Stimulated activated CD8-positive, alpha-beta memory T cell treated with anti-CD3 and anti-CD28 coated beads, Interleukin-7, amount 100 ng/mL, for 4 hours (primary cell): ENCODE measurements at places on chromosomes 3 and 15.

DNA sequence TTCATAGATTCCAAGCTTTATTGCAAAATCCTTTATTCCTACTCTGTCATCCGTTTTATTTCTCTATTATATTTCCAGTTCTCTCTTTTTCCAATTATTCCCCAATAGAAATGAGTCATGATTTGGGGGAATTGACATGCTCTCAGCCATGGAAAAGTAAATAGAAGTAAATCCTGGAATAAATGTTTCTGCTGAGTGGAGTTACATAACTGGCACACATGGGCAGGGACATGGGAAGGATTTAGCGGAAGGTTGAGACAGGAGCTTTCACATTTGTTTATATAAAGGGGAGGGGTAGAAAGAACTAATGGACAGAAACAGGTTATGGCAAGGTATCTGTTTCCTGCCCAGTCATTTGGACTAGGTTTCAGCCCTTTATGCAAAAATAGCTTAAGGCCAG lies 221.6 kb downstream of the PLOD2 start:
- no peak for DNase-seq

DNA sequence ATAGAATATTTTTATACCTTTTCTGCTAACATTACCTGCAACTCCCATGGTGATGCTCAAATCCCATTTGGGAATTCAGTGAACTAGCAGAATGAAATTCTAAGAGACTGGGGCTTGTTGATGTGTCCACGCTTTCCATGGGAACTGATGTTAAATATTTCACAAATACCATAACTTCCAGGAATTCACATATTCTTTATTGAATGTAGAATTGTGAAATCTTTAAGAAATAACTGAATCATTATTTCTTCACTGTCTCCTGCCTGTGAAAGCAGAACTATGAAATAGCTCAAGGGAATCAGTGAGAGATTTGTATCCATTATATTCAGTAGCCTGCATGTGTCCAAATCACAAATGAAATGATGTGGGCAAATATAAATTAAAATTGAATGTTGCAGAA lies 130.8 kb downstream of the SERPINI1 start:
- DNase-seq: no peak

DNA sequence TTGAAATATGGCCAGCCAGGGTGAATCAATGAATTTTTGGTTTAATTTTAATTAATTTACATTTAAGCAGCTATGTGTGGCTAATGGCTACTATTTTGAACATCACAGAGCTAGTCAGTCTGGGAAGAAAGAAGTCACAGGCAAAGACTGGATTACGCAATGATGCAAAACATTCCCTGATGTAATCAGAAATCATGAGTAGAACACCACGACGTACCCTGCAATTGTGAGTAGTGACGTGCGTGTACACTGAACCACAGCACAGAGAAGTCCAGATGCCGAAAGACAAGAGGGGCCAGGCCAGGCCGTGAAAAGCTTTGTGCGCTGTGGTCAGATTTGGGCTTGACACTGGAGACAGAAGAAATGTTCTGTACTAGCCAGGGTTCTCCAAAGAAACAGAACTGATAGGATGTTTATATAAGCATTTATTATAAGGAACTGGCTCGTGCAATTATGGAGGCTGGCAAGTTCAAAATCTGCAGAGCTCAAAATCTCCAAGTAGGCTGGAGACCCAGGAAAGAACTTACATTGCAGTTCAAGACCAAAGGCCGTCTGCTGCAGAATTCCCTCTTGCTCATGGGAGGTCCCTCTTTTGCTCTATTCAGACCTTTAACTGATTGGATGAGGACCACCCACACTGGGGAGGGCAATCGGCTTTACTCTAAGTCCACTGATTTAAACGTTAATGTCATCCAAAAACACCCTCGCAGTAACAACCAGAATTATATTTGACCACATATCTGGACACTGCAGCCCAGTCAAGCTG lies 44.6 kb downstream of the SH3BP5 start:
- no peak for DNase-seq

- no peak for DNase-seq
Observed at GRCh38 chr3:61954097-61954540, 392.7 kb downstream of the PTPRG start.

DNA sequence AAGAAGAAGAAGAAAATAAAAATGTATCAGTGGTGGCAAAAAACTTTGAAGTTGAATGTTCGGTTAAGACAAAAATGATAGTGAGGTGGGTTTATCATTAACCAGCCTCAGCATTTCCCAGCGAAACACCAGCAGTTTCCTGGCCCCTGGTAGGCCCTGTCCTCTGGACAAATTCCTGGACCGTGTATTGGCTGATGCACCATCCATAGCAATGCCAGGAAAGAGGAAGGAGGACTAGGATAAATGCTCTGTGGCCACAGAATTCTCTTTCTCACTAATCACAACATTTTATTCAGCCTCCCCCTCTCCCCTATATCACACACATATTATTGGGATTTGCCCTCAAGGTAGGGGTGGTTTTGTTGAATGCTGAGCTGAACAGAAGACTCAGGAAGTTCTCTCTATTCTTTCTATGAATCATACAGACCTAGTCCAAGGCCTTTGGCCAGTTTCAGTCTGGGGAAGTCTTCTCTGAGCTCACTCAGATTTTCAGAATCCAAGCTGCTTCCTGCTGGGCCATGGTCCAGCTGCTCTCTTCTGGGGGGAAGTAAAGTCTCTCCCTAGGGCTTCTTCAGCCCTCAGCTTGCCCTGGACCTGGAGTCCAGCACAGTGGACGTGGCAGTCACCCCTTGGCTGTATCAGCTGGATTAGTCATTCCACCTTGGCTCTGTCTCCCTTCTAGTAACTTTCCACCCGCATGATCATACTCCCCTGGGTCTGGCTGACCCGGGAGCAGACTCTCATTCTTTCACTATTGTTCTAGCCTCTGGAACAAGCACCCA lies 27.6 kb downstream of the SLC28A1 start:
- no peak for DNase-seq

GRCh38 chr3:52247409-52248164 lies 2.0 kb downstream of the PPM1M start:
- no peak for DNase-seq

DNA sequence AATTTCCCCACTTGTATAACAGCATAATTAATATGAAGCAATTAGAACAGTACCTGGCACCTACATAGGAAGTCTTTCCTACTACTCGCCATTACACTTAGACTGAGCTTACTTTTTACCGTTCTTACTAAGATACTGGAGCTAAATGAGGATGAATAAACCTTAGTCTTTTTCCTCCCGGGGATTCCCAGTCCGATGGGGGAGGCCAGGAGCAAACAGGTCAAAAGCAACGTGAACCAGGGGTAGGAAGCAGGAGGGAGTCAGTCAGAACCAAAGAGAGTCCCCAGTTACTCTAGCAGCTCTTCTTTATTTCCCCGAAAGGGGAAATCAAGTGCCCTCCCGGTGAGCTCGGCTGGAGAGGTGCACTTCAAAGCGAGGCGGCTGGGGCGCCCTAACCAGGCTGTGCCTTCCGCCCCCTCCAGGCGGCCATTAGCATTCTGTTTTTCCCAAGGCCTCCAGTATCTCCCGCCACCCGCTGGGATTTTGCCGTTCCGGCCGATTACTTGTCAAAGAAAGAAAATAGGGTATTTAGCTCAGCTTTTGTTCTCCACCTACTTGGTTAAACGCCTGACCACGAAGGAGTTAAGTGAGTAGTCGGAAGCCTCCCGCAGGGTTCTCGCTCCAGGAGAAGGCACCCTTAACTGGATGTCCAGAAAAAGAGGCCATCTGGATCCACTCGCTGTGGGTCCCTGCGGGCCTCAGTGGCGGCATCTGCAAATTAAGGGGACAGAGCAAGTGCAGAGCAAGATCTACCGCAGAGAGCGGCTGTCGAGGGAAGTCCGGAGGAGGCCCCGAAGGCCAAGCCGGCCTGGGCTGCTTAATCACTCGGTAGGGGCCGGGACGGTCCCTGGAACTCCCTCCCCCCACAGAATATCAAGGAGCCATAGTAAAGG lies 6.3 kb upstream of the EOMES start:
- DNase-seq: no peak

DNA sequence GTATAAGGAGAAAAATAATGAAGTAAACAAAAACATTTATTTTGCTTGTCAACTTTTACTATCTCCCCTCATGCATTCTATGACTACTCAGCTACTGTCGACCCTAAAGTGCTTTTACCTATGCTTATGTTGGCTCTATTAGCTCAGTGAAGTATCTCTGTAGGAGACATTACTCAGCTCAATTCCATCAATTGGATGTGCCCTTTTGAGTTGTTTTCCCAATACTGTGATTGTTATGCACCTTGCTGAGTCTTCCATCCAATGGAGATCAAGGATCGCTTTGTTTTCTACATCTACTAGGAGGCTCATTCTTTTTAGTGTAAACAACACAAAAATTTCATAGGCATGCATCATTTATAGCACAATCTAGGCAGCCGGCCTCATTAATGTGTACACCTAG lies 403.8 kb upstream of the ARL6 start:
- no peak for DNase-seq

DNA sequence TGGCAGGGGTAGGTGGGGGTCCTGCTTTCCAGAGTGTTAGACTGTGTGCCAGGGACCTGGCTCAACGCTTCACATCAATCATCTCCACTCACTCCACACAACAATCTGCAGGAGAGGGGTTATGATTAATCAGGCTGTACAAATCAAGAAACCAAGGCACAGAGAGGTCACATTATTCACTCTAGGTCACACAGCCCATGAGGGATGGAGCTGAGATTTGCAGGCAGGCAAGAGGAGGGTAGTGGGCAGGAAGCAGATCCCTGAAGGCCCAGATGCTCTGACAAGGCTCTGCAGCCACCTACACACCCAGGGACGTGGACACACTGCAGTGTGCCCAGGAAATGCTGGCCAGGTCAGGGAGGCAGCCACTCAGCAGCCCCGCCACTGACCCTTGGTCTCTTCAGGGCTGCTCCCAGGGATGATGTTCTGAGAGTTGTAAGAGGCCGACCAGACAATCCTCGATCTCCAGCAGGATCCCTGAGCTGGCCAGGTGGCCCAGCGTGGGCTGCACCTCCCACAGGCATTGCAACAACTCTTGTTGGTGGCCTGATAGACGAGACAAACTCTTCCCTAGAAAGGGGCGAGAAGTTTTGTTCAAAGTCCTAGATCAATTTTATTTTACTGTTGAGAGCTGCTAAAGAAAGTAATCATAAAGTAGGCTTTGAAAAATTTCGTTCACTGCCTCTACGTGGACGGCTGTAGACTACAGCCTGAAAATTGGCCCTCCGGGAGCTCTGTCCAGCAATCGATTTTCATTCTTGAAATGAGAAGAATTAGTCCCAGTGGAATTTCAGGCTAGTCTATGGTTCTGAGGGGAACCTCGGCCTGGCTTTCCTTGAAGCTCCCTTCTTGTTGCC lies 4.2 kb upstream of the SLC6A6 start:
- no peak for DNase-seq

DNA sequence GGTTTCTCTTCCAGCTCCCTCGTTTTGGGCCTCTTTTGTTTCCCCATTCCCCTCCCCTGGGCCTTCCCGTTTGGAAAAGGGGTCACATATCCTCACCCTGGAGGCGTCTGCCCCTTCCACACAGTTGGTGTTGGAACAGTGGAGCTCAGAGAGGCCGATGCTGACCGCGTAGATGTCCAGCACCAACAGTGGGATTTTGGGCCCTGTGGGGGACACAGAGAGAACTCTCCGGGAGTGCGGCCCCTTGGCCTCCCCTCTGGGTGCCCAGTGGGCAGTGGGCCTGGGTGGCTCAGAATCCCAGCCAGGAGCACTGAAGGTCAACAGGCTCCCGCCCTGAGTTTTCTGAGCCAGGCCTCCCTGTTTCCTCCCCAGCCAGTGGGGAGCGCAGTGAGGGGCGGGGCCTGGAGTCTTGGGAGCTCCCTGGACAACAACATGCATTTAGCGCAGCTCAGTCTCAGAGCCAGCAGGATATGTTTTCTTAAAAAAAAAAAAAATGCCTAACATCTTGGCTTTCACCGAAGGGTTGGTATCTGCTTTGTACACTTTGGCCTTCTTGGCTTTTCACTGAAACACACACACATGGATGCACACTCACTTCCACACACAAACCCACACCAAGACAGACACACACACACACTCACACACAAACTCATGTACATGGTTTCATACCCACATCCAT lies 670 bp upstream of the ISLR start:
- no peak for DNase-seq

GRCh38 chr15:88989578-88989977 lies 76.4 kb upstream of the MFGE8 start:
- DNase-seq: no peak

DNA sequence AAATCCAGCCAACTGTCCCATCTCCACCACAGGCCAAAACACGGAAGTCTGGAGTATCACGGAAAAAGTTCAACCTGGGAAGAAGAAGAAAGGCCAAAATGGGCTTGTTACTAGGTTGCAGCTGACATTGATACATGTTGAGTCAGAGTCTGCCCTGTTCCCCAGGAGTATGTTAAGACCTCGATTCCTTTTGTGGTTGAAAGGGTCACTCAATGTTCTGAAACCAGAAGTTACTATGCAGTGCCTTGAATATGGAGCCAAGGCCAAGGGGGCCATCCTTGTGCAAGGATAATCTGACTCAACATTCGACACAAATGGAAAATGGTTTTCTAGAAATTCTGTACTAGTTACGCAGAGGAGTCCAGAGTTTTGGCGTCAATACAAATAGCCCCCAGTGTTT lies 104.2 kb downstream of the DGKG start:
- no peak for DNase-seq

GRCh38 chr3:45208586-45208985 lies 17.5 kb downstream of the TMEM158 start:
- DNase-seq: no peak

DNA sequence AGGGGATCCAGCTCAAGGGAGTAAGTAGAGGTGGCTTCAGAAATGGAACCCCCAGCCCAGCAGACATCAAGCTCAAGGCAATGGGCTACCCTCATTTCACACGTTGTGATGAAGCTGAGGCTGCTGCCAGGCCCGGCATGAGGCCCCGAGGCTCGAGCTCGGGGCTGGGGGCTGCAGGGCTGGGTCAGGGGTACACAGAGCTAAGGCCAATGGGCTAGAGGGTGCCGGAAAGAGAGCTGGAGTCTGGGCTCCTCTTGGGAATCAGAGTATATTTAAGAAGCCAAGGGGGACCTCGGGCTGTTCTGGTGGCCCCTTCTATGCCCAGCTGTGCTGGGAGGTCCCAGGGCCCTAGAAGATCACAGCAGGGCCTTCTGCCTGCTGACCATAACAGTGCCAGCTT lies 7.4 kb downstream of the PRSS50 start:
- no peak for DNase-seq

GRCh38 chr3:63968612-63969350 lies 54.5 kb downstream of the PSMD6 start:
- no peak for DNase-seq

GRCh38 chr3:38649500-38650247 lies at the start of gene SCN5A:
SCN5A (minus strand) TSS chr3:38649687; CDS start chr3:38633307, 16,380 bp downstream.
- DNase-seq: peak; percentile 56

GRCh38 chr3:192750201-192750600 lies 22.9 kb upstream of the FGF12 start:
- no peak for DNase-seq

GRCh38 chr3:79012530-79012913 lies 755.3 kb downstream of the ROBO1 start:
- DNase-seq: no peak

DNA sequence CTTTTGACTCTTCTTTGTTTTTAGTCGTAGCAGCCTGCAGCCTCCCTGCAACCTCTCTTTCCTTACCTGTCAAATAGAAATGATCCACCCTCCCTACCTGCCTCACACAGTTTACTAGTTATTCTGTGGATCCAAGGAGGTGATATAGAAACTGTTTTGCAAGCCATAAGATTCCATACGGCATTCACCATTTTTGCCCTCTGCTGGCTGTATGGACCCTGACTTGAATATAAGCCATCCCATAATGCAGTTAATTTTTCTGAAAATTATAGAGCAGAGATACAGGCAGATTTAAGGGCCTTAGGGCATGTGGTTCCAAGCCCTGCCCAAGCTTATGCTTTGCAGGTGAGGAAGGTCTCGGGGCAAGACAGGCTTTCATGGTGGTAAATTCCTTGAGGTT lies 63.8 kb downstream of the CPN2 start:
- DNase-seq: no peak
